ENCODE measurements at places on chromosomes 11 and 22.

GRCh38 chr11:117459979-117460300, 132.3 kb downstream of the CEP164 start:
- no peak for DNase-seq

GRCh38 chr11:111069066-111069465, 176.5 kb upstream of the POU2AF2 start:
- peak; percentile 92 for DNase-seq

DNA sequence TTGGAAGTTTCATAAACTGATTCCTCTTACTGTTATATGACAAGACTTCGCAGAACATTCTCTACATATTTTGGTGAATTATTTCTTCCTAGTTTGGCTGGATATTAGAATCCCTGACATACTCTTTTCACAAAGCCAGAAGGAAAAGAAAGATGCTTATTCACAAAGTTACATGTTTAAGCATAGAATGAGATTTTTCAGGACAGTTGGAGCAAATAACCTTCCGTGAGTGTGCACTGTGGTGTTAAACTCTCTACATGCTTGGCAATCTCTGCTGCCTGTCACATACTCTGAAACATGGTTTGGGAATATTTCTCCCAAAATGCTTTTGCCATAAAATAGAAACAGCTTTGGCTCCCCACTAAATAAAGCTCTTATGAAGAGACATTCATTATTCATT, 230.0 kb upstream of the MTNR1B start:
- no peak for DNase-seq

GRCh38 chr22:24485170-24485569, 10.0 kb upstream of the UPB1 start:
- no peak for DNase-seq

GRCh38 chr11:125165111-125165842, 726 bp downstream of the PKNOX2 start:
- no peak for DNase-seq

GRCh38 chr22:37610480-37611129, 2.0 kb downstream of the GGA1 start:
- no peak for DNase-seq

All from cardiac fibroblast (primary cell).